Naive thymus-derived CD8-positive, alpha-beta T cell (primary cell): ENCODE measurements at places on chromosomes 5 and 9. TPM values are rescaled to one million over a fixed set of nuclear protein-coding genes. Genes with fewer than 3 reads are reported as not detected.
A peak's percentile ranks its signal among the peaks of the same experiment; 100 is the strongest.

The PPIC gene
- not detected for total RNA-seq

DNA sequence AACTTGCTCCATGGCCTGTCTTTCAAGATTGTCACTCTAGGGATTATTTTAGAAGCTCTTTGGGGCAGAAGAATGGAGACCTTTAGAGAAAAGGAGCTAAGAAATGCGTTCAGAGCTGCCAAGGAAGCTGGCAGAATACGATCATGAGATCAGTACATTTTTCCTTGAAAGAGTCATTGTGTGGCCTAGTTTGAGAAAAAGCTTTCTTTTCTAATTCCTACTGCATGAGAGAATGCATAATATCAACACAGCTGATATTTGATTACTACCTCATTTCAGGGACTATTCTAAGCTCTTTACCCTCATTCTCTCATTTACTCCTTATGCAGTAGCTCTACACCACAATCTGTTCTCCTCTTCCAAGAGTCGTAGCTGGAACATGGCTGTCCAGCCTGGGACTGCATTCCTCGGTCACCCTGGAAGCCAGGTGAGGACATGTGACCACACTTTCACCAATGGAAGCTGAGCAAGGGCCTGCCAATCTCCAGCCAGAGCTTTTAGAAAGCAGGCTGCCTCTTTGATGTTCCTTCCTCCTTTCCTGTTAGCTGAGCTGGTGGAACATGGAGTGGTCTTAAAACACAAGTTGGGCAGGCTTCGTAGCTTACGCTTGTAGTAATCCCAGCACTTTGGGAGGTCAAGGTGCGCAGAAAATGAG lies 99.3 kb upstream of the LHFPL2 start:
- no peaks in the 10 kb centered on the region for H3K36me3 ChIP-seq
- no peak for DNase-seq
- no peak overlapping the region for H3K27ac ChIP-seq
- H3K4me3 ChIP-seq = no peak overlapping the region

The ITK gene
- total RNA-seq = 490 TPM

- H3K27ac ChIP-seq = no peak overlapping the region
- no peak overlapping the region for H3K4me3 ChIP-seq
- H3K27me3 ChIP-seq = peaks cover 6% of the 10 kb centered on the region
- DNase-seq = no peak
- no peaks in the 10 kb centered on the region for H3K36me3 ChIP-seq
Observed at GRCh38 chr5:39471836-39472508, 47.2 kb upstream of the DAB2 start.

The BARHL1 gene
- not detected for total RNA-seq

DNA sequence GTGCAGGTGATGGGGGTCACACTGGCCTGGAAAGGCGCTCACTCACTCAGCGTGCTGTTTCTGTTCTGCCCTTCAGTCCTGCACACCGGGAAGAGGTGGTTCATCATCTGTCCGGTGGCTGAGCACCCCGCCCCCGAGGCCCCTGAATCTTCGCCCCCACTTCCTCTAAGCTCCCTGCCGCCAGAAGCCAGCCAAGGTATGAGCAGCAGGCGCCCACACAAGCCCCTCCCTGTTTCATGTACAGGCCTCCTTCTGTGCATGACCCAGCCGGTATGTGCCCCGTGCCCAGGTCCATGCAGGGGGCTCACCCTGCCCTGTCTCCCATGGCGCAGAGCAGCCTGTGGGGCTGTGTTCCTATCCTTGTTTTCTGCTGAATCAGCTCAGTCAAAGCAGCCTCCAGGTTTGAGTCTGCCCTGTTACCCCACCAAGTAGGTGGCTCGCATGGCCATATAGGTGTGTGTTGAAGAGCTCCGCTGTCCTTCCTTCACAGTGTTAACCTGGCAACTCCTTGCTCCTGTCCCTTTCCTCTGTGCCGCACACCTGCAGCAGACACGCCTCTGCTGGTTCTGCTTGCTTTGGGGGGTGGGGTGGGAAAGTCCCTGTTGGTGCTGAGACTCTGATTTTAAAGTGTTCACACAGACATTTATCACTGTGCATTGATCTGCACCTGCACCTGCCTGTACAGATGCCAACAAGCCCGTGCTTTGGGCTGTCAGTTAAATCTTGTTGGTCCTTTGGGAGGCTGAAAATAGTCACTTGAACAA lies 84.8 kb downstream of the WNK2 start:
- H3K27ac ChIP-seq = peak overlapping the region; percentile 83
- H3K4me3 ChIP-seq = peak overlapping the region; percentile 76
- H3K27me3 ChIP-seq = peaks cover 17% of the 10 kb centered on the region
- peak; percentile 26 for DNase-seq

- H3K27ac ChIP-seq = no peak overlapping the region
- no peak overlapping the region for H3K4me3 ChIP-seq
- peaks cover 12% of the 10 kb centered on the region for H3K36me3 ChIP-seq
- no peaks in the 10 kb centered on the region for H3K27me3 ChIP-seq
Observed at GRCh38 chr5:65796751-65797316, 74.8 kb downstream of the NLN start.

GRCh38 chr5:109946610-109947009 lies 256.9 kb downstream of the MAN2A1 start:
- peaks cover 29% of the 10 kb centered on the region for H3K4me1 ChIP-seq
- no peaks in the 10 kb centered on the region for H3K27me3 ChIP-seq
- no peaks in the 10 kb centered on the region for H3K36me3 ChIP-seq
- no peak overlapping the region for H3K4me3 ChIP-seq

- no peak overlapping the region for H3K27ac ChIP-seq
- H3K36me3 ChIP-seq = no peaks in the 10 kb centered on the region
- H3K27me3 ChIP-seq = no peaks in the 10 kb centered on the region
- no peak for DNase-seq
- peaks cover 9% of the 10 kb centered on the region for H3K4me1 ChIP-seq
- H3K4me3 ChIP-seq = no peak overlapping the region
Observed at GRCh38 chr5:151764801-151765200, 6.4 kb upstream of the ATOX1 start.

- no peak overlapping the region for H3K4me3 ChIP-seq
- H3K27ac ChIP-seq = no peak overlapping the region
- DNase-seq = no peak
- peaks cover 16% of the 10 kb centered on the region for H3K27me3 ChIP-seq
- no peaks in the 10 kb centered on the region for H3K4me1 ChIP-seq
Observed at GRCh38 chr9:86697999-86698398, 249.3 kb downstream of the GAS1 start.

The C5orf58 gene
- total RNA-seq = not detected

GRCh38 chr5:96905864-96906263 lies 29.6 kb downstream of the ERAP2 start:
- H3K4me3 ChIP-seq = no peak overlapping the region
- H3K4me1 ChIP-seq = peaks cover 25% of the 10 kb centered on the region
- H3K36me3 ChIP-seq = no peaks in the 10 kb centered on the region
- no peaks in the 10 kb centered on the region for H3K27me3 ChIP-seq
- H3K27ac ChIP-seq = peak overlapping the region; percentile 46

The C5 gene
- total RNA-seq = 1.0 TPM

GRCh38 chr9:136002881-136003280 lies 41.7 kb upstream of the UBAC1 start:
- no peaks in the 10 kb centered on the region for H3K27me3 ChIP-seq
- no peaks in the 10 kb centered on the region for H3K36me3 ChIP-seq
- no peak for DNase-seq
- H3K27ac ChIP-seq = no peak overlapping the region
- H3K4me1 ChIP-seq = no peaks in the 10 kb centered on the region

- H3K4me3 ChIP-seq = no peak overlapping the region
- no peak overlapping the region for H3K27ac ChIP-seq
- H3K36me3 ChIP-seq = no peaks in the 10 kb centered on the region
- H3K4me1 ChIP-seq = no peaks in the 10 kb centered on the region
- peaks cover 10% of the 10 kb centered on the region for H3K27me3 ChIP-seq
Observed at GRCh38 chr5:38506302-38506701, 50.1 kb downstream of the LIFR start.

GRCh38 chr9:113578279-113578865 lies 114.8 kb downstream of the RGS3 start:
- no peaks in the 10 kb centered on the region for H3K36me3 ChIP-seq
- peak overlapping the region; percentile 96 for H3K27ac ChIP-seq

GRCh38 chr9:136291306-136292025 lies 12.4 kb downstream of the CCDC187 start:
- no peaks in the 10 kb centered on the region for H3K36me3 ChIP-seq
- DNase-seq = no peak
- H3K4me3 ChIP-seq = no peak overlapping the region
- H3K27me3 ChIP-seq = no peaks in the 10 kb centered on the region
- no peak overlapping the region for H3K27ac ChIP-seq

DNA sequence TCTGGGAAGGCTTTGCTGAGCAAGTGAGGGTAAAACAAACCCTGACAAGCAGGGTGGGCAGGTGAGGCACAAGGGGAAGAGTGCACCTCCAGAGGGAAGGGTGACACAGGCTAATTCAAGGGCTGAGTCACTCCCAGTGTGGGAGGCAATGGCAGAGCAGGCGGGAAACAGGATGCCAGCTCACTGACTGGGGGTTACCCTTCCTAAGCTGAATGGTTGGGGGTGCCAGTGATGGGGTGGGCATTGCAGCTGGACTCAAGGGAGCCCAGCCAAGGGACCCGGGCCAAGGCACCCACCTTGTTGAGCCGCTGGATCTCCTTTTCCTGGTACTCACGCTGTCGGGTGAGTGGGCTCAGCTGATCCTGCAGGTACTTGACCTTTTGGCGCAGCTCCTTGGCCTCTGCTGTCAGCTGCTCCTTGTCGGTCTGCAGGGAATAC lies 18.4 kb downstream of the GPX3 start:
- no peaks in the 10 kb centered on the region for H3K27me3 ChIP-seq
- H3K4me1 ChIP-seq = no peaks in the 10 kb centered on the region
- peaks cover 42% of the 10 kb centered on the region for H3K36me3 ChIP-seq
- no peak for DNase-seq
- no peak overlapping the region for H3K4me3 ChIP-seq
- H3K27ac ChIP-seq = no peak overlapping the region

DNA sequence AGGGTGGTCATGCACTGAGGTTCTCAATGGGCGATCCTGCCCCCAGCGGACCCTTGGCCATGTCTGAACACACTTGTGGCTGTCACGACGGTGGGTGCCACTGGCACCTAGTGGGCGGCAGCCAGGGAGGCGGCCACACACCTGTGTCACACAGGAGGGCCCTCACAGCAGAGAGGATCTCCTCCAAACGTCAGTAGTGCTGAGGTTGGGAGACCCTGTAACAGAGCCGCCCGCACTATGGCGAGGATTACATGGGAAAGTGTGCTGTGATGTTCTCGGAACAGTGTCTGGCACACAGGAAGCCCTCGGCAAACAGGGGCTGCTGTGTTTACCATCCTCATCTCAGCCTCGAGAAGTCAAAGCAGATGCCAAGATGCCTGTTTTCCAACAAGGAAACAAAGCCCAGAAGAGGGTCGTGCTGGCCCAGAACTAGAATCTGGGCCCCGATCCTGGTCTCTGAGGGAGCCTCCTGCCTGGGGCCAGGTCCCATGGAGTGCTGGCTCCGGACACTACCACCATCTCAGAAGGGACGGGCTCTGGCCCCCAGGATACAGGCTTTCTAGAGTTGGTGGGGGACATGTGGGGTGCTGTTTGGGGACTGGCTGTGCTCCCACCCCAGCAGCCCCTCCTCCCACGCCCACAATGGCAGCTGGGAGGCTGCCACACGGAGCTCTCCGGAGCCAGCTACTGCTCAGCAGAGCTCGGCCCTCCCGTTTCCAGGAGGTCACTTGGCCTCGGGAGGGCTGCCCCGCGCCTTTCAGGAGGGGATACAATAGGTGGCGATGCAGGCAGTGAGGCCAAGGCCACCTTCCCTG lies 48.2 kb downstream of the DBH start:
- H3K27me3 ChIP-seq = no peaks in the 10 kb centered on the region
- DNase-seq = peak; percentile 27
- H3K4me1 ChIP-seq = peaks cover 23% of the 10 kb centered on the region
- peak overlapping the region; percentile 100 for H3K27ac ChIP-seq
- H3K36me3 ChIP-seq = no peaks in the 10 kb centered on the region

DNA sequence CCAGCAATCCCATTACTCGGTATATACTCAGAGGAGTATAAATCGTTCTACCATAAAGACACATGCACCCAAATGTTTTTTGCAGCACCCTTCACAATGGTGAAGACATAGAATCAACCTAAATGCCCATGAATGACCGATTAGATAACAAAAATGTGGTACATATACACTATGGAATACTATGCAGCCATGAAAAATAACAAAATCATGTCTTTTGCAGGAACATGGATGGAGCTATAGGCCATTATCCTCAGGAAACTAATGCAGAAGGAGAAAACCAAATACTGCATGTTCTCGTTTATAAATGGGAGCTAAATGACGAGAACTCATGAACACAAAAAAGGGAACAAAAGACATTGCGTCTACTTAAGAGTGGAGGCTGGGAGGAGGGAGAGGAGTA lies 114.5 kb downstream of the HTR4 start:
- no peak for DNase-seq
- no peaks in the 10 kb centered on the region for H3K4me1 ChIP-seq
- peaks cover 3% of the 10 kb centered on the region for H3K36me3 ChIP-seq
- H3K4me3 ChIP-seq = no peak overlapping the region

The PRRX2 gene
- not detected for total RNA-seq

DNA sequence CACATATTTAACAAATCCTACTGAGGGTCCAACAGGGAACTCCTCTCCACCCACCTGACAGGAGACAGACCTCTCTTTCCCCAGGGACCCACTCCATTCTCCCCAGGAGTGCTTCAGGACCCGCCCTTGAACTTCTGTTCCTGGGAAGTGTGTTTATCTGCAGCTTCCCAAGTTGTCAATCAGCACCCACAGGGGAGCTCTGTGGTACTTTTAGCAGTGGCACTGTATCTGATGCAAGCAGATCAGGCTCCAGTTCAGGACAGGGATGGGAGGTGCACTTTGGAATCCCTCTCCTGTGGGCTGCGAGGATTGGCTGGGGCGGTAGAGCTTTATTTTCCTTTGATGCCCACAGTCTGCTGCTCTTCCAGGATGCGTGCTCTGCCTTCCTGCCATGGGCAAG lies 8.7 kb downstream of the GALNT10 start:
- H3K4me3 ChIP-seq = no peak overlapping the region
- DNase-seq = no peak
- H3K27ac ChIP-seq = peak overlapping the region; percentile 88
- H3K36me3 ChIP-seq = peaks cover 15% of the 10 kb centered on the region

DNA sequence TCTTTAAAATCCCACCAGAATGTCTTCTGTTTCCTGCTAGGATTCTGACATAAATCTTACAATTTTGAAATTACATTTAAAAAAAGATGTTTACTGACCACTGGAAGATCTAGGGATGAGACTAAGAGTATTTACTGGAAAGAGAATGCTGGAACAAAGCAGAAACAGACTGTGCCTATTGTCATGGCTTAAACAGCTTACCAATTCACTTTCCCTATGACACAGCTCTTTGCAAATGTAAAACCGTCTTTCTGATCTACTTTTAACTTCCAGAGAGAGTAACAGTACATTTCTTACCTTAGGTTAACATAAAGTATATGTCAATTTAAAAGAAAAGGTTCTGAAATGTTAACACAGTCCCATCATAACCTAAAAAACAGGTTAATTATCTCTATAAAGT lies 10.7 kb downstream of the GIN1 start:
- no peaks in the 10 kb centered on the region for H3K27me3 ChIP-seq
- no peak for DNase-seq
- no peak overlapping the region for H3K27ac ChIP-seq
- H3K4me3 ChIP-seq = no peak overlapping the region
- H3K4me1 ChIP-seq = peaks cover 39% of the 10 kb centered on the region

The EGFL7 gene
- total RNA-seq = 1.2 TPM

The LHX3 gene
- not detected for total RNA-seq
